ENCODE measurements at places on chromosomes 3 and 15.
A peak's percentile ranks its signal among the peaks of the same experiment; 100 is the strongest.

- DNase-seq: no peak
Observed at GRCh38 chr3:107258300-107258699, 118.9 kb upstream of the CCDC54 start.

DNA sequence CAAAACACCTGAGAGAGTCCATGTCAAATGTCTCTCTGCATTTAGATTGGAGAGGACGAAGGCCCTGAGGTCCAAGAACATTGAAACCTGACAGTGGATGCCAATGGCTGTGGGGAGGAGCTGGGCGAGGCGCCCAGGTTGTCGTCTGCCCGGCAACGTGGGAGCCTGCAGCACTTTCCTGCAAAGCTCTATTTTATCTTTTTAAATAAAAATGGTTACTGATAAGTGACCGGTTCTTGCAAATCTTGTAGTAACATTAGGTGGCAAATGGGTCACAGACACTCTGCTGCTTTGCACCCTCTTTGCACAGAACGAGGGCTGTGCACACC is 19.5 kb upstream of the FANCD2 start:
- no peak for DNase-seq

GRCh38 chr3:15923640-15924405 is 126.0 kb upstream of the ANKRD28 start:
- no peak for DNase-seq

DNA sequence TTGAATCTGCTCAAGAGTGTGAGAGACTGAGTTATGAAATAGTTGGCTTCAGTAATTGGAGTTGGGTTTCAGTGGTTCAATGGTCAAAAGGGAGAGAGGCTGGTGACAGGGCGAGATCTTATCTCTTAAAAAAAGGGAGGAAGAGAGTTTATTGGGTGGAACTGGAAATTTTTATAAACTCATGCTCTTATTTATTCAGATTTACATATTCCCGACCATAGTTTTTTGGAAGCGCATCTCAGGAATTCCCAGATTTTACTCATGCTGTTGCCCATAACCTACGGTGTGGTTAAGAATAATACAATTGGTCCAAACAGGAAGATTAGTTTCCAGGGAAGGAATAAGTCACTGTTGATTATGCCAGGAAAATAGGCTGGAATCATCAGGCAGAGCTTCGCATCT is 41.4 kb downstream of the CD200 start:
- DNase-seq: no peak

- DNase-seq: no peak
Observed at GRCh38 chr15:65484876-65485275, 32.6 kb downstream of the DPP8 start.

DNA sequence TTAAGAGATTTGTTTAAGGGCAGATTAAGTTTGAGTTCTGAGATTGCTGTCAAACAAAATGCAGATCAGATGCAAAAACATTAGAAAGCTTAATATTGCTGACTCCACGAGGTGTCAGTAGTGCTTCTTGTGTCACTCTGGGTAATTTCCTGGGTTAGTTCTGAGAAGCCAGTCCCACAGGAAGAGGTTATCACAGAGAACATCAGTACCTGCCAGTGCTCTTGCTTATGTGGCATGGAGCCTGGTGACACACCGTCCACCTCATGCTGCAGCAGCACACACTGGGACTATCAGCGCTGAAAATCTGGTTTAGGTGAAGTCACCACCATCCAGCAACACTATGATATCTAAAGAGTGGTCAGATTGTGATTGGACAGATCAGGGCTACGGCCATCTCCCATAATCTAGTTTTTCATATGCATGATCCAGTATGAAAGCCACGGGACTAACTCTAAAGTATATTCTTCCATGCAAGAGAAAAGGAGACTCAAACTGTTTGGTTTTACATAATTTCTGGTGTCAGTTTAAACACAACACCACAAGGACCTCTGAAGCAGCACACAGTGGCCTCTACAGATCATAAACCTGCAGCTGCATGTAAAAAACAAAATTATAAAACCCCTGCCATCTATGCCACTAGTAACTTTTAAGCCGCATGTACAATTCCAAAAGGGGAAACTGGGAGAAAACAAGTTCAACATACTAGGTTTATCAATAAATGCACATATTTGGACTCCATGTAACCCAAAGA is 36.1 kb upstream of the MYO5C start:
- peak; percentile 18 for DNase-seq

- DNase-seq: no peak
Observed at GRCh38 chr15:94700211-94700610, 468.9 kb downstream of the MCTP2 start.

DNA sequence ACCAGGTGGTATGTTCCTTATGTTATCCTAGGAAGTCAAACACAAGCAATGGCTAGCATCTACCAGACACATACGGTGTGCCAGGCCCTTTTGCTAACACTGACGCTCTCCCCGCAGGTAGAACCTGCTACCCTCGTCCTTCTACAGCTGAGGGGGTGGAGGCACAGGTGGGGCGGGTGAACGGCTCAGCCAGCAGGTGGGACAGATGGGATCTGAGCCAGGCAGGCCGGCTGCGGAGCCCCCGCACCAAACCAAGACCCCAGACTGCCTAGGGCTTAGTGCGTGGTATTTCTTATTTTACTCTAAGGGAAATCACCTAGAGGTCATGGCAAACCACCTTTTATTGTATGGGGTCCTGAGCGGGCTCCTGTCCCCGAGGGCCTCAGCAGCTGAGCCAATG is 53.9 kb upstream of the PCSK6 start:
- no peak for DNase-seq

DNA sequence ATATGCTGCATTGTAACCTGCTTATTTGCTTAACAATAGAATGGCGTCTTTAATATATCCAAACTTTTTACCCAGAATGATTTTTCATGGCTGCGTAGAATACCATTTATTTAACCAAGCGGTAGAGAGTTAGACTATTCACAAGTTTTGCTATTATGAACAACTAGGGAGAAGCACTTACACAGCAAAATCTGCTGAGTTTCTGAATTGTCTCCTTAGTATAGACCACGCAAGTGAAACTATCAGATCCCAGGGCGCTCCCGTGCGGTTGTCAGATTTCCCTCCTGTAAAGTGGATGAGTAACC is 12.6 kb upstream of the ADPGK start:
- DNase-seq: no peak

GRCh38 chr3:48598323-48599076 is 3.4 kb upstream of the COL7A1 start:
- DNase-seq: no peak

- no peak for DNase-seq
Observed at GRCh38 chr3:159859424-159859823, 129.2 kb upstream of the IL12A start.

GRCh38 chr15:52728899-52729298 is 49.7 kb upstream of the ATOSA start:
- DNase-seq: no peak

- no peak for DNase-seq
Observed at GRCh38 chr15:98800437-98801233, 152.3 kb downstream of the IGF1R start.

DNA sequence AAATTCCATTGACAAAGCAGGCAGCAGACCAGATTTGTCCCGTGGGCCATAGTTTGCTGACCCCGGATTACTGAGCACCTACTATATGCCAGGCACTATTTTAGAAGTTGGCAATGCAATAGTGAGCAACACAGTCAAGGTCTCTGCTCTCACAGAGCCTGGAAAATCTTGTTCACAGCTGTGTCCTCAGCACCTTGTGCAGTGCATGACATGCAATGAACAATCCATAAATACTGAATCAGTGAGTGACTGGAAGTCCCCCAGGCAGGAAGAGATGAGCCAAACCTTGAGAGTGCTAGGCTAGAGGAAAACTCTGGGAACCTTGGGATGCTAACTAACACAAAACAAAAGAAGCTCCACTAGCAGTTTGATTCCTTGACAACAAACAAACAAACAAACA is 14.4 kb downstream of the TM4SF1 start:
- DNase-seq: no peak

- no peak for DNase-seq
Observed at GRCh38 chr15:88882785-88883184, 12.6 kb downstream of the HAPLN3 start.

GRCh38 chr3:111134302-111134701 is 62.7 kb downstream of the NECTIN3 start:
- DNase-seq: no peak

GRCh38 chr15:32747921-32748342 is 30.1 kb downstream of the GREM1 start:
- DNase-seq: no peak

GRCh38 chr3:128864351-128864811 is 15.0 kb upstream of the ACAD9 start:
- DNase-seq: no peak

DNA sequence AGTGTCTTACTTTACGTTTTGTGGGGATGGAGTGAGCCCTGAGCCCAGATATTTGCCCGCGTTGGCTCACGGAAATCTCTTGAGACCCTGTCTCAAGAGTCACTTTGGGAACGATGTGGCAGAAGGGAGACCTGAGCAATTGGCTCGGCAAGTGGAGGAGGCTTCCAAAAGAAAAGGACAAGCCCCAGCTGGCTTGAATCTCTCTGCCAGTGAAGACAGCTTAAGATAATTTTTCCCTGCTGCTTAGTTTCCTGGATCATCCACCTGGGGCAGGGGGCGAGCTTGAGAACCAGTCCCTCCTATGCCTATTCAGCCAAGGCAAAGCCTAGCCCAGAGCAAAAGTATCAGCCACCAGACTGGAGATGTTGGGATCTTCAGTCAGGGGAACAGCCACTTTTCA is 708 bp downstream of the SEC22A start:
- no peak for DNase-seq

DNA sequence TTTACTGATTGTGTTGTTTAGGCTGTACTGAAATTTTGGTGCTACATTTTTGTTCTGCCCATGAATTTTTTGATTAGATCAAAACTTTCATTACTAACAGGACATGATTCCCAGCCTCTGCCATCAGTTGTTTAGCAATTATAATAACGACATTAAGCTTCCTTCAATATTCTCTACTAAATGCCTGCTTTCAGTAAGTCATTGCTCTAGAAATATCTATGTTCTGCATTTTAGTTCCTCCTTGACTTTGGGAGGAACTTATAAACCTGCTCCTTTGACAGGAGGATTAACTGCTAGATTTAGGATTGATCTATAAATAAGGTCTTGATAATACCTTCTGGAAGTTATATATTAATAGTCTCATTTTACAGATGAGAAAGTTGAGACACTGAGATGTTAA is 269.1 kb downstream of the RAP2B start:
- no peak for DNase-seq

GRCh38 chr3:183378951-183379350 is 49.5 kb downstream of the MCF2L2 start:
- DNase-seq: no peak

- DNase-seq: no peak
Observed at GRCh38 chr15:41554343-41554742, 4.7 kb upstream of the TYRO3 start.

DNA sequence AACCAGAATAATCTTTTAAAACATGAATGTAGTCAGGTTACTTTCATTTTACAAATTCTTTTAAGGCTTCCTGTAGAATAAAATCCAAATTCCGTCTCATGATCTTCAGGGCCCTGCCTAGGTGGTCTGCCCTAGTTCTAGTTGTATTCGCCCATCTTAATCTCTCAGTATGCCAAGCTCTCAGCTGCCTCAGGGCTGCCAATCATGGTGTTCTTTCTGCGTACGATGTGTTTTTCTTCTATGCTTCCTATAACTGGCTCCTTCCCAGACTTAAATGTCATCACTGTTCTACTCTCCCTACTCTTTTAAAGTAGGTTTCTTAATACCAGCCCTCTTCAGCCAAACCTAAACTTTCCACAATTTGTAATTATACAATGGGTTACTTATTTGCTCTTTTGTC is 107.4 kb downstream of the GREM1 start:
- no peak for DNase-seq

- no peak for DNase-seq
Observed at GRCh38 chr3:147418808-147419701, 9.9 kb downstream of the ZIC1 start.

- no peak for DNase-seq
Observed at GRCh38 chr3:150006794-150007193, 36.1 kb upstream of the PFN2 start.

- DNase-seq: no peak
Observed at GRCh38 chr15:52095597-52096262, 16.8 kb downstream of the BCL2L10 start.

- no peak for DNase-seq
Observed at GRCh38 chr3:138140940-138141339, 8.8 kb upstream of the A4GNT start.

GRCh38 chr3:132321304-132321703 is 4.1 kb downstream of the ACP3 start:
- no peak for DNase-seq

- DNase-seq: no peak
Observed at GRCh38 chr3:86790884-86791549, 199.9 kb downstream of the VGLL3 start.

GRCh38 chr3:189233225-189233858 is 61.6 kb downstream of the TPRG1 start:
- DNase-seq: no peak

DNA sequence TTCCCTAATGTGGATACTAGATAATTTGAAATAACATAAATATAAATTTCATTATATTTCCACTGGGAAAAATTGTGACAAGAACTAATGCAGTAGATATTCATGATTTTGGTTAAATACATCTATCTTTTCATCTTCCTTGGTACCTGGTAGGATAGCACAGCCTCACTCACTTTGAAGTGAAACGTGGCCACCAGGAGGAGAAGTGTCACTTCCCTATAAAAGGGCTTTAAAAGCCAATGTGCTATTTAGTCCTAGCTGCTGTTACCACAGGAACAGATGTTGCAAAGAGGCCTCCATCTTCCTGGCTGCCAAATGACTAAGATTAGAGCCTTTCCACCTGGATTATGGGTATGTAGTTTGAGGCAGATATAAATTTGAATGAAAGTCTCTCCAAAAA is 140.0 kb downstream of the PLOD2 start:
- DNase-seq: no peak

GRCh38 chr3:34260271-34261000 is 462.0 kb downstream of the PDCD6IP start:
- no peak for DNase-seq

DNA sequence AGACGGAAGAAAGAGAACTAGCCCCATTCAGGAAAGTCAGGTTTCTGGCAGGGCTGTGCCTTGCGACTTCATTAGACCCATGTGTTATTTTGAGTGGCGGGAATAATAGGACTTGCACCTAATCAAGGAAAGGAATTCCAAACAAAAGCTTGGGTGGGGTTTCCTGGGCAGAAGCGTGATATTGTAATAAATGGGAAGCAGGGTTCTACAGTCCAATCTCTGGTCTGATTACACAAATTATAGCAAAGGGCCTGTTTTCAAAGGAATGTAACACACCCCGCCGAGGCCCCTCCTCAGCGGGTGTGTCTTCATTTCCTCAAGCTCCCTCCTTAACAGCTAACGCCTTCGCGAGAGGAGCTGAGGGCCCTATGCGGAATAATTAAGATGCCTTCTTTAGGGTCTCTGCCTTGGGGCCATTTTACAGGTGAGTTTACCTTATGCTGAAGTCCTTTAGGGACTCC is 396.0 kb upstream of the C2CD4B start:
- no peak for DNase-seq

DNA sequence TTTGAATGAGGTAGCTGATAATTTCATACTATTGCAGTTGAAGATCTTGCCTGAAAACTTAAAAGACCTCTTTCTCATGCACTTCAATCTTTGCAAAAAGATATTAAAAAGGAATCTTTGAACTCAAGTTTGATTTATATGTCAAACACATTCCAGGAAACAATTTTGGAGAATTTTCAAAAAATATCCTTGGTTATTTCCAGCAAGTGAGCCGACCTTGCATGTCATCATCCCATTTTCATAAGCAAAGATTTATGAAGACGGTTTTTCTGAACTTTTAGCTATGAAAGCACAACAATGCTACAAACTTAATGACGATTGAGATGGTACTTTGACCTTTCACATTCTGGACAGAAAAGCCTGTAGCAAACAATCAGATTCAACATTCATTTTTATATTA is 95.6 kb downstream of the RFX7 start:
- no peak for DNase-seq

All from stimulated activated CD4-positive, alpha-beta T cell treated with anti-CD3 and anti-CD28 coated beads, TNF-alpha, amount 100 ng/mL, for 1 hour (primary cell).